ENCODE measurements at places on chromosomes 7 and 10.

DNA sequence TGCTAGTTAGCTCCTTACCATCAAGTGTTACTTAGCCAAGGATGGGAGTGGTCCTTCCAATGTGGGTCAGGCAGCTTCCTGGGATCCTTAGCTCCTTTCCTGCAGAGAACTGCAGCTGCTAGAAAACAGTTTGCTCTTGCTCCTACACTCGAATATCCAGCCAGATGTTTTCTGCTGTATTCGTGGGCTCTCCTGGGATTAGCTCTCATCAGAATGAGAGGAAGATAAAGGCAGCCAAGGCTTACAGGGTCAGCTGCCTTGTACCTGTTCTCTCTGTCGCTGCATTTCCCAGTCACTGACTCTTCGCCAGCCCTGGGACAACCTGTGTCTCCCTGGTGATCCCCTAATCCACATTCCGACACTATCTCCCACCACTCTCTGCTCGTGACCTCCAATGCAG lies 29.0 kb downstream of the NEUROD6 start:
- DNase-seq = no peak

DNA sequence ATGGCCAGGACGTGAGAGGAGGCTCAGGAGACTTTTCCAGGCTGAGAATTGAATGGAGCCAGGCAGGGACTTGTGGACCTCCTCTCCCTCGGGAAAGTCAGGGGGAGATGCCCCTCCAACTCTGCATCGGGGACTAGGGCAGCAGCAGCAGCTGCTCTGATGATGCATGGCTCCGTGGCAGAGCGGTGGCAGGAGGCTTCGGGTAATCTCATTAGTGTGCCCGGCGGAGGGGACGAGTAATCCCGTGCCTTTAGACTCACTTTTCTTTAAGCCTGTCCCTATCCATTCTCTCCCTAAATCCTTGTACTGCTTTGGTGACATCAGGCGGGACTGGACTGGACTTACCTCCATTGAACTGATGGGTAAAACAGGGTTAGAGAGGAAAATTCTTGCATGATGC lies 75.1 kb downstream of the ZMIZ1 start:
- no peak for DNase-seq

DNA sequence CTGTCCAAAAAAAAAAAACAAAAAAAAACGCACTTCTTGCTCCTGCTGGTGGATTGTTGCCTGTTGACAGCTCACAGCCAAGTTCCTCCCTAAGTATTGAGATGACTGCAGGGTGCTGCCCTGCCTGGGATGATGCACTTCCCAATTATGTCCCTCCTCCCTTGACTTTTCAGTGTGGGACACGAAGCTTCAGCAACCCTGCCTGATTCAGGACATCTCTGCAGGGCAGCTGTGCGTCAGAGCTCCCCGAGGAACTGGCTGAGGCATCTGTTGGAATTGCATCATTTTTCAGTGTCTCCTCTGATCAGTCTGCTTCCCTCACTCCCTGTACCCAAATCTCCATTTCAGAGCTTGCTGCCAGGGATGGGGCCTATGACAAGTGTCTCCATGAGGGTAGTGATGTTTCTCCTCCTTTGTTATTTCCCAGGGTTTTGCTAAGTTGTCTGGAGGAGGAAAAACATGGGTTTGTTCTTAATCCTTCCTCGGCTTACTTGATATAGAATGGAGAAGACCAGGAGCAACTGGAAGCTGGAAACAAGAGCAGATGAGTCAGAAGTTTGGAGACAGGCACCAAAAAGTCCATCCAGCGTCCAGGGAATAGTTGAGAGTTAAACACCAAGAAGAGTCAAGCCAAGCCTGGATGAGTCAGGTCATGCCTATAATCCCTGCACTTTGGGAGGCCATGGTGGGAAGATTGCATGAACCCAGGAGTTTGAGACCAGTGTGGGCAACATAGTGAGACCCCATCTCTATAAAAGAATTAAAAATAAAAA lies 355.1 kb downstream of the GALNT17 start:
- peak; percentile 35 for DNase-seq

GRCh38 chr10:10914144-10914543 lies 103.5 kb upstream of the CELF2 start:
- DNase-seq = no peak

GRCh38 chr7:155333346-155334234 lies 35.9 kb downstream of the INSIG1 start:
- DNase-seq = no peak

DNA sequence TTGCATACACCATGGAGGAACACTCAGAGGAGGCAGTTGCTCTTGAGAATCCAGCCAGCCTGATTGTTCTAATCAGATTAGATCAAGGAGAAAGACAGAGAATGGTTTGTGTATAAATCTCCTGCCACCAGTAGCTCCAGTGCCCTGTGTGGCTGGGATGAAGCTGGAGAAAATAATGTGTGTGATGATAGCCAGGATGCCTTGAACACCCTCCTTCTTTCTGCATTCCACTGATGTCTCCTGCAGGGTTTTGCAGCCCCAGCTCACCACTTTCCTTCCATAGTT lies 614.7 kb upstream of the FOXK1 start:
- DNase-seq = no peak

- DNase-seq = peak; percentile 14
Measured at GRCh38 chr7:131196803-131197202, 130.9 kb upstream of the MKLN1 start.

DNA sequence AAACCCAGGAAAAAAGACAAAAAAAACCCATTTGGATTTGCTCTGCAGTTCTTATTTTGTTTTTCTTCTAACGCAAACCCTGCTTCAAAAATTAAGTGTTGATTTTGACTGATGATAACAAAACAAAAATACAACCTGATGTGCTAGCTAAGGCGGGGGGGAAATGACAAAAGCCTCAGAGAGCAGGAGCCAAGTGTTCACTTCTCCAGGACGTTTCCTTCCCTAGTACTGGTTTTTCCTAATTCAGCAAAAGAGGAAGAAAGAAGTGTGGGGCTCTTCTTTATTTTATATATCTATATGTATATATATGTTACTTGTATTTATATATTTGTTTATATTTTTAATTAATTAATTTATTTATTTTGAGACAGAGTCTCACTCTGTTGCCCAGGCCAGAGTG lies 28.0 kb downstream of the SNX10 start:
- DNase-seq = no peak

GRCh38 chr10:50585921-50586739 lies 37.6 kb downstream of the SGMS1 start:
- peak; percentile 61 for DNase-seq

- peak; percentile 13 for DNase-seq
Measured at GRCh38 chr7:140033779-140034363, 28.9 kb downstream of the PARP12 start.

DNA sequence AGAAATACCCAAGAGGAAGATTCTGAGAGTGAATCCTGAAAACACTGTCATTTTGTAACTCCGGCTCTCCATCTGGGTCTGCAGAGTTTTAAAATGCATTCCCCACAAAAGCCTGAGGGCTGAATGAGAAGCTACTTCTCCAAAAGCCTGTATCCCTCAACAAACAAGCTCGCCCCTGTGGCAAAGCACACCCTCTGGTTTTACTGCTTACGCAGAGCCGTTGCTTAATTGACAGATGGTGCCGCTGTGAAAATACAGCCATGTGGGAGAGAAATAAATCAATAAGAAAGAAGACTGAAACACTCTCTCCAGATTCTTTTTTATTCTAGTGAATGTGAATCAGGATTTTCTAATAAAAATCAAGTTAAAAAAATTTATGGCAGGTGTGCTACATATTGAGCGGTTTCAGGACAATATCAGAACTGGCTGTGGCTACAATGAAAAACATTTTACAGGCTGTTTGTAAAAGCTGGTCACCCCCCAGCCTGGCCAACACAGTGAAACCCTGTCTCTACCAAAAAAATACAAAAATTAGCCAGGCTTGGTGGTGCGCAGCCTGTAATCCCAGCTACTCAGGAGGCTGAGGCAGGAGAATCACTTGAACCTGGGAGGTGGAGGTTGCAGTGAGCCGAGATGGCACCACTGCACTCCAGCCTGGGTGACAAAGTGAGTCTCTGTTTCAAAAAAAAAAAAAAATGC lies 32.5 kb downstream of the C7orf33 start:
- no peak for DNase-seq

DNA sequence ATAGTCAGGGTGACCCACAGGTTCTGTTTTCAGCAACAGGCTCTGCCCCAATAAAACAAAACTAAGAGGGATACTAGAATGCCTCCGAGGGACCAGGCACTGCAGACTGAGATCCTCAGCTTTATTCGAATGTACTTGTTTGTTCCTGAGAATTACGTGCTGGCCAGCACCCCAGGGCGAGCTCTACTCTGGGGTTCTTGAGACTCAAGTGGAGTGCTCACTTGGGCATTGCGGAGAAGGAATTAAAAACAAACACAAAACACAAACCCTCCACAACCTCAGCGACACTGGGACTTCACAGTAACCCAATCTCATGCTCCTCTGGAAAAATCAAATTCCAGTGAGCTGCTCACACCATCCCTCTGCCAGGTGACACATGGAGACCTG lies 250.7 kb downstream of the TNS3 start:
- DNase-seq = no peak

DNA sequence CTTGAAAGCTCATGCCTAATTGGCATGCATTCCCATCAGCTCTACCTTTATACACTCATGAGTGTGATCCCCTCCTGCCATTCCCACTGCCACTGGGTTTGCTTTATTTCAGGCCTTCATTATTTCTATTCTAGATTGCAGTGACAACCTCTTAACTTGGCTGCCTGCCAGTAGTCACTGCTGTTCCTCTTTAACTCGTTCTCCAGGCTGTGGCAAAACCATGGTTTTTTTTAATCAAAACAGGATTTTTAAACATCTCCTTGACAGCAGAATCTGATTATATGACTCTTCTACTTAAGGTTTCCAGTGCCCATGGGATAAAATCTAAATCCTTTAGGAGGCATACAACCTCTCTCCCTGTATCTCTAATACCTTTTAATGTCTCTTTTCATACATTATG lies 223.7 kb upstream of the PCDH15 start:
- DNase-seq = no peak

GRCh38 chr10:21733710-21734109 lies 199.7 kb downstream of the MLLT10 start:
- no peak for DNase-seq

DNA sequence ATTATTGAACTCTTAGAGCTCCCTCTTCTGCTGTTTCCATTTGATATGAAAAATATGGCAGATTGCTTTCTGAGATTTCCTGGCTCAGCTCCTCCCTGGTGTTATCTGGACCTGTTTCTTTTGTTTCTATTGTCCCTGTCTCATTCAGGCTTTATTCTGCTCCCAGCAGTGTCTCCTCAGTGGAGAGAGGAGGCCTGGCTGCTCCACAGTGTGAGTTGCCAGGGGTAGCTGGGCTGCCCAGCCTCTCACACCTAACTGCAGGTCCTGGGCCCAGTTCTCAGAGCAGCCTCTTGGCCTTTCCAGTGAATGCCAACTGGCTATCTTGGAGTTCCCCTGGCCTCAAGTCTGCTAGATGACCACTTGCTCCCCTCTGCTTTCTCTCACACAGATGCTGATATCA lies 127.0 kb downstream of the VPS41 start:
- no peak for DNase-seq

DNA sequence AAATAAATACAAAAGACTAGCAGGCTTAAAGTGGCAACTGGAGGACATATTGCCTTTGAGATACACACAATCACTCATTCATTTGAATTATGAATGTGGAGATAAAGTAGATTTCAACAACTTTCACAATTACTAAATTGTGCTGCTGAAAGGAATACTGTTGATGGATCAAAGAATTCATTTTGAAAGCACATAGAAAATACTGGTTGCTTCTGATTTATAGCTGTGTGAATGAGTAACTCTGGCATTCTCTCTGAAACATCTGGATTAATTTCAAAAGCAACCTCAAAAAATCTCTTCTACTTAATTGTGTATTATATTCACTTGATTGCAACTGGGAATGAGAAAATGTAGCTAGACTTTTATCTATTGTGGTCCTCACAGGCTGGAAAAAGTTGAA lies 397.6 kb downstream of the THSD7A start:
- no peak for DNase-seq

DNA sequence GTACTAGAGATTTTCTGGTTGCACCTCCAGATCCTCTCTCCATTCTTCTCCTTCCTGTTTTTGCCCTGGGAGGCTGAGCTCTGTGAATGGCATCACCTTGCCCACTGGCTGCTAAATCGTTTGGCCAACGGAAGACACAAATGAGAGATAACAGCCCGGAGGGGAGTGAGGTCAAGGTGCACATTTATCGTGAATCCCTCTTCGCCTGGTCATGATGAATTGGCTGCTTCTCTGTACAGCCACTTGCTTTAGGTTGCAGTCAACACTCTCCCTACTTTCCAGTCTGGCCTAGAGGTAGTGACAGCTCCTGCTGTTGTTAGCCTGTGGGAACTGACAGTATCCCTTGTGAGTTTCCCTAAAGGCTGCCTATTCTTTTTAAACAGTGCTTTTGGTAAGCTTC lies 85.4 kb upstream of the CHCHD3 start:
- no peak for DNase-seq

- no peak for DNase-seq
Measured at GRCh38 chr10:126243306-126243705, 145.0 kb downstream of the ADAM12 start.

GRCh38 chr7:84477786-84478478 lies 283.3 kb upstream of the SEMA3A start:
- no peak for DNase-seq

Data from fibroblast of gingiva (primary cell).